ENCODE measurements at places on chromosomes 5 and 9.

DNA sequence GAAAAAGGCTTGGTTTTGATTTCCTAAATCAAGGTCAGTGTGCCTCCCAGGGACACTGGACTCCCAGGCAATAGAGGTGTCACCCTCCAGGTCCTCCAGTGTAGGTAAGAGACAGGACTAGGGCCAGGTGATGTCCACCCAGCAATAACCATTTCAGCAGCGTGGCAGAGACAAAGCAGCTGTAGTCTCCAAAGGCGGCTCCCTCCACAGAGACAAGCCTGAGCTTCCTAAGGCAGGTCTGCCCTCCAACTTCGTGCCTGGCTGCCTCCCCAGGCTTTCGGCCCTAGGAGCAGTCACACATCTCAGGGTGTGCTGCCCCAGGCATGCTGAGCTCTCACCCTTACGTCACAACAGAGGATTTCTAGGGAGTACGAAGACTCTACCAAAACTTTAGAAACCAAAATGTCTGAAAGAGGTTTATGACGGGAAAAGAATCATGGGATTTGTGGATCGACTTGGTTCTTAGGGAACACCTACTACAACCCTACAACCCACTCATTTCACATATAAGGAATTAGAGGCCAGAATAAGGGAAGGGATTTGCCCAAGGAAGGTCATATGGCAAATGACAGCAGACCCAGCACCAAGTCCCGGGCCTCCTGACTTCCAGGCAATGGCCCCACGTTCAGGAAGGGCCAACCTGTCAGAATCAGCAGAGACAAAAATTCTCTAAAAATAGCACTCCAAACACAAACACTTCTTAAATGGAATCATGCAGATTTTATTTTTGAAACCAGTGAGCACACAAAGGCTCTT, 105.5 kb downstream of the KLHL3 start:
- no peak for DNase-seq

GRCh38 chr9:91803970-91804752, 145.9 kb downstream of the ROR2 start:
- no peak for DNase-seq

DNA sequence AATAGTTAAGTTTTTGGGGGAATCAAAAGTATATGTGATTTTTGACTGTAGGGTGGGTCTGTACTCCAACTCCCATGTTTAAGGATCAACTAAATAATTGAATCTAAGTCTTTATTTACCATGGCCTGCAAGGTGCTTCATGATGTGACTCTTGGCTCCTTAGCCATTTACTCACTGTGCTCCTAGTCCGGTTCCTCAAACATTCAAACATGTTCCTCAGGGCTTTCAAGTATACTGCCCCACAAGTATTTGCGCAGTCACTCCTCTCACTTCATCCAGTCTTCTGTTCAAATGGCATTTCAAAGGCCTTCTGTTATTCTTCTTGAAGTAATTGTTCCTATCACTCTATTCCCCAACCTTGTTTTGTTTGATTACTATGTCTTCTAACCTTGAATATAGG, 16.4 kb downstream of the SMC2 start:
- no peak for DNase-seq

- DNase-seq, result no peak
Observed at GRCh38 chr9:128145536-128145935, 3.7 kb upstream of the LCN2 start.

GRCh38 chr9:69759021-69759420, 790 bp downstream of the PTAR1 start:
- DNase-seq, result peak; percentile 40

- DNase-seq, result no peak
Observed at GRCh38 chr5:149647334-149647733, 66.0 kb downstream of the ARHGEF37 start.

DNA sequence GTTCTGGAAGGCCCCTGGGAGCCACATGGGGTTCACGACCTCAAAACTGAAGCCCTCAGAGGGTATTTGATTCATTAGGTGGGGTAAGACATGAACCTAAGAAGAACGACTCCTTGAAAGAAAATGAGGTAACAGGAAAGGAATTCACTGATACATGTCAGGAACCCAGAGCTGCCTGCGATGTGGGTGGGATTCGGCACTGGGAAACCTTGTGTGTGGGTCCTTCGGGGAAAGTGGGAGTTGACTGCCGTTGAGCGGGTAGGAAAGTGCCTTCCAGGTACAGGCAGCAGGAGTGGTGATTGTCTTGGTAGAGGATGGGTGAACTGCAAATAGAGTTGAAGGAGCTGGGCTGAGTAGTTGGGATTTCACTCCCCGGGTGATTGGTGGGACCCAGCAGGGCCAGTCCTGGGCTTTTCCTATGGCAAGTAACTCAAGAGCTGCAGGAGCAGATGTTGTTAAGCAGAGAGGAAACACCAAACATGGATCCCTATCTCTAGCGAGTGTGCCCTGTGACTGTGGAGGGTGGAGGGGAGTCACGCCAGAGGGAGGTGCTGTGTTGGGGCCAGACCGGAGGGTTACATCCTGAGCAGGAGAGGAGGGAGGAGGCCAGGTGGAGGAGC, 30.8 kb downstream of the ANKRD33B start:
- DNase-seq, result peak; percentile 43

DNA sequence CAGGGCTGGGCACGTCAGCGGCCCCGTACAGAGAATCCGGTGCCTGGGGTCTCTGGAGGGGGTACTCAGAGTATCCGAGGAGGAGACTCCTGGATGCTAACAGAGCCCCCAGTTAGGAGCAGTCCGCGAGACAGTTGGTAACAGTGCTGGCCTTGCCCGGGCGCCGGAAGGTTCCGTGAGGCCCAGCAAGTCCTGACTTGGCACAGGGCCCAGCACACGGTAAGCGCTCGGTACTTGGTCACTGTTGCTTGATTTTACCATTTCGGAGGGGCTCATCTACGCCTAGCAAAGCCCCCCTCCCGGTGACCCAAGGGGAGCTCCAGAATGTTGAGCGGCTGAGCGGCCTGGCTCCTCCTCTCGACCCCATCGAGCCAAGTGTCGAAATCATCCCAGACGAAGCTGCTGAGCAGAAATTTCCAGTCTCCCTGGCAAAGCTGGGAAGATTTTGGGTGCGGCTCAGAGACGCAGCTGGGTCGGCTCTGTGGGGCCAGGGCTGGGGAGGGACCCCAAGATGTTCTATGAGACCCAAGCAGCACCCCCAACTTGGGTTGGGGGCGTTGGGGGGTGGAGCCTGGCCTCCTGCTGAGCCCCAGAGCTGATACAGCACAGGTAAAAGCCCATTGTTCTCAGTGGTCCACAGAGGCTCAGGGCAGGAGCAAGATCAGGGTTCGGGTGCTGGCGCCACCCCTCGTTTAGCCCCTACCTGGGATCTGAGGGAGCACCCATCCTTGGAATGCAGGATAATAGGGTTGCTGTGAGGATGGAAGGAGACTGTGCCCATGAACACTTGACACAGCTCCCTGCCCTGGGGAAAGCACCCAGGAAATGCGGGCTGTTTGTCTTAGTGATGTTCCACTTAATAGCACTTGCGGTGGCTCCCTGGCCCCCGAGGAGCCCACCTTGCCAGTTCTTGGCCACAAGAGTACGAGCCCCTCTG, 137.2 kb downstream of the C9orf50 start:
- DNase-seq, result peak; percentile 41

- no peak for DNase-seq
Observed at GRCh38 chr9:69370430-69370829, 45.4 kb downstream of the ENTREP1 start.

- DNase-seq, result no peak
Observed at GRCh38 chr5:20224966-20225365, 237.0 kb upstream of the CDH18 start.

- no peak for DNase-seq
Observed at GRCh38 chr9:92642564-92642963, 27.4 kb downstream of the IPPK start.

DNA sequence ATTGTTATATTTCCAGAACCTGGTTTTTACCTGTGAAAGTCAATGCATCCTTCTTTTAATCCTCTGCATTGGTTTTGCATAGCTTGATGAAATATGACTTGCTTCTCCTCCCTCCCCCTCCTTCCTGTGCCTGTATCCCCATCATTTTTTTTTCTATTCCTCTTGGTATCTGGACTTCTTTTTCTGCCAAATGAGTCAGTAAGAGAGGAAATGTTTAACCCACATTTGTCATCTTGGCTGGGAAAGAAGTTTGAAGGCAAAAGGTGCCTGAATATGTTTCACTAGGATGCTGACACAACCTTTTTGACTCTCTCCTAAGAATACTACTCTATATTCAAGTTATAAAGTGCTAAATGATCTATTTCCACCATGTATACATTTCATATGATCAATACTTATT, 35.5 kb upstream of the CDKN2B start:
- DNase-seq, result no peak

DNA sequence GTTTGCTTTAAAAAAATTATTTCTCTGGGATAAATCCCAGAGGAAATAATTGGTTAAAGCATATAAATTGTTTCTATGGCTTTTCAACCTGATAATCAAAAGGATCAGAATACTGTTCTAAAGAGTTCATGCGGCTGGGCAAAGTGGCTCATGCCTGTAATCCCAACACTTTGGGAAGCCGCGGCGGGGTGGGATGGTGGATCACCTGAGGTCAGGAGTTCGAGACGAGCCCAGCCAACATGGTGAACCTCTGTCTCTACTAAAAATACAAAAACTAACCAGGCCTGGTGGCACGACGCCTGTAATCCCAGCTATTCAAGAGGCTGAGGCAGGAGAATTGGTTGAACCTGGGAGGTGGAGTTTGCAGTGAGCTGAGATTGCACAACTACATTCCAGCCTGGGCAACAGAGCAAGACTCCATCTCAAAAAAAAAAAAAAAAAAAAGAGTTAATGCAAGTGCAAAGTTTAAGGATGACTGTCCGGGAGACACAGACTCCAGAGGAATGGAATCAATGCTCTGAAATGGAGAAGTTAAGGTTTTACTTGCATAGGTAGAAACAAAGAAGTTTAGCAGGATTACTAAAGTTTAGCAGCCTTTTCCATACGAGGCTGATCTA, 16.6 kb upstream of the GRHPR start:
- DNase-seq, result no peak

GRCh38 chr9:76654575-76654974, 109.7 kb upstream of the PCA3 start:
- DNase-seq, result peak; percentile 48

GRCh38 chr5:167699432-167699831, 592.0 kb upstream of the WWC1 start:
- no peak for DNase-seq

GRCh38 chr9:13090628-13091027, 188.9 kb downstream of the MPDZ start:
- DNase-seq, result no peak

GRCh38 chr5:22504411-22504810, 348.7 kb downstream of the CDH12 start:
- no peak for DNase-seq

DNA sequence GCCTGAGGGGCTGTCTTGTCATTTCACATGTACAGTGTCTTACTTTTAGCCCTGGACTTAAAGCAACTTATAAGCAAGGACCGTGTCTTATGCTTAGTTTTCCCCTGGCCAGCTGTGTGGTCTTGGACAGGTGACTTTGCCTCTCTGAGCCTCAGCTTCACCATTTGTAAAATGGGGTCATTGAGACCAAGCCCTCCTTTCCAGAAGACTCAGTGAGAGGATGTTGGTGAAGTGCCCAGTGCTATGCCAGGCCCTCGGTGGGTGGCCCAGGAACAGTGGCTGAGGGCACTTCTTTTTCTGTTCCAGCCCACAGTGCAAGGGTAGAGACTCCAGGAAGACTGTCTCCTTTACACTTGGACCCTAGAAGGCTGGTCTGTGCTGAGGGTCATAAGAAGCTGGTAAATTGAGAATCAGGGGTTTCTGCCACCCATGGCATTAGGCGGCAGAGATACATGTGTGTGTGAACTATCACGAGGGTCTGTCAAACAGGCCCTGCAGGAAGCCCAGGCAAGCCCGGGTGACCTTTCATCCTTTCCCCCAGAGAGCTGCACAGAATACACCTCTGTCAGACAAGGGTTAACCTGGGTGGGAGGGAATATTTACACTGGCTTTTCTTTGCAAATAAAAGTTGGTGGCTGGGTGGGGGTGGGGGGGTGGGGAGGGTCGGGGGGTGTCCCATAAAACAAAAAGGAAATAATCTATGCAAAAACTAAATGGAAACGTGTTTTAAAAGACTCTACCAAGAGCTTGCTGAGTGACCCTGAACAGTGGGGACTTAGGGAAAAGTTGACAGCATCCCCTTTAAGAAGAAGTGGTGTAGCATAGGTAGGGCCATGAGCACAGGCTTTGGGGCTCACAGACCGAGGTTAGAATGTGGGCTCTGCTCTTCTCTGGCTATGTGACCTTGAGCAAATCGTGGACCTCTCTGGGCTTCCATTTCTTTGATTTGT, 20.4 kb upstream of the KIF12 start:
- no peak for DNase-seq

DNA sequence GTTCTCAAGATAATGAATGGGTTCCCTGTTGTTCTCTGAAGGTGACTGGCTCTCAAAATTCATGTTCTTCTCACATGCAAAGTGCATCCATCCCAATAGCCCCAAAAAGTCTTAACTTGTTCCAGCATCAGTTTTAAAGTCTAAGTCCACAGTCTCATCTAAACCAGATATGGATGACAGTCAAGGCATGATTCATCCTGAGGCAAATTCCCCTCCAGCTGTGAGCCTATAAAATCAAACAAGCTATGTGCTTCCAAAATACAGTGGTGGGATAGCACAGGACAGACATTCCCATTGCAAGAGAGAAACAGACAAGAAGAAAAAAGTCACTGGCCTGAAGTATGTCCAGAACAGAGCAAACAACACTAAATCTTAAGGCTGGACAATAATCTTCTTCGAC, 25.4 kb downstream of the FBXO10 start:
- DNase-seq, result no peak

- DNase-seq, result no peak
Observed at GRCh38 chr9:128937310-128938165, 9.9 kb downstream of the DOLK start.

- no peak for DNase-seq
Observed at GRCh38 chr9:110115826-110116542, 92.0 kb downstream of the C9orf152 start.

- DNase-seq, result no peak
Observed at GRCh38 chr5:40599676-40600075, 80.0 kb upstream of the PTGER4 start.

- DNase-seq, result peak; percentile 96
Observed at GRCh38 chr5:35617435-35618303, at the start of gene SPEF2. Gene SPEF2 (plus strand): TSS chr5:35617863. CDS start chr5:35617998, 135 bp downstream.

GRCh38 chr9:129006328-129007034, 21.6 kb downstream of the SH3GLB2 start:
- DNase-seq, result peak; percentile 92

DNA sequence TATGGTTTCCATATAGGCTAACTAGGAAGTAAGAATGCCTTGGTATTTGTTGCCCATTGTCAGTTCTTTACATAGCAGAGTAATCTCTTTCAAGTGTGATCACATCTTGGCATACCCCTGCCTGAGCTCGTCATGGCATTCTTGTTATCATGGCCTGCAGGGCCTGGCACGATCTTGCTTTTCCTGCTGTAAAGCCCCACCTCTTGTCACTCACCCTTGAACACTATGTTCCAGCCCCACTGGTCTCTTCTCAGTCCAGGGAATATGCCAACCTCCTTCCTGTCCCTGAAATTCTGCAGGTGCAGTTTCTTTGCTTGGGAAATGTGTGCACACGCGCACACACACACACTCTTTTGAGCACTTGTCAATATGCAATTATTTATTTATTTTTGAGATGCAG, 250.2 kb upstream of the DMRT1 start:
- peak; percentile 91 for DNase-seq
